Activated CD4-positive, alpha-beta T cell treated with anti-CD3 and anti-CD28 coated beads, Interleukin-2, amount 50 U/mL, for 24 hours (primary cell): ENCODE measurements at places on chromosomes 16 and 17.

GRCh38 chr16:74605746-74606520 lies 981 bp downstream of the GLG1 start:
- no peak for DNase-seq

- DNase-seq: no peak
Measured at GRCh38 chr17:2042390-2042847, 597 bp downstream of the OVCA2 start.

GRCh38 chr16:6493555-6493954 lies 839.1 kb upstream of the RBFOX1 start:
- DNase-seq: no peak

DNA sequence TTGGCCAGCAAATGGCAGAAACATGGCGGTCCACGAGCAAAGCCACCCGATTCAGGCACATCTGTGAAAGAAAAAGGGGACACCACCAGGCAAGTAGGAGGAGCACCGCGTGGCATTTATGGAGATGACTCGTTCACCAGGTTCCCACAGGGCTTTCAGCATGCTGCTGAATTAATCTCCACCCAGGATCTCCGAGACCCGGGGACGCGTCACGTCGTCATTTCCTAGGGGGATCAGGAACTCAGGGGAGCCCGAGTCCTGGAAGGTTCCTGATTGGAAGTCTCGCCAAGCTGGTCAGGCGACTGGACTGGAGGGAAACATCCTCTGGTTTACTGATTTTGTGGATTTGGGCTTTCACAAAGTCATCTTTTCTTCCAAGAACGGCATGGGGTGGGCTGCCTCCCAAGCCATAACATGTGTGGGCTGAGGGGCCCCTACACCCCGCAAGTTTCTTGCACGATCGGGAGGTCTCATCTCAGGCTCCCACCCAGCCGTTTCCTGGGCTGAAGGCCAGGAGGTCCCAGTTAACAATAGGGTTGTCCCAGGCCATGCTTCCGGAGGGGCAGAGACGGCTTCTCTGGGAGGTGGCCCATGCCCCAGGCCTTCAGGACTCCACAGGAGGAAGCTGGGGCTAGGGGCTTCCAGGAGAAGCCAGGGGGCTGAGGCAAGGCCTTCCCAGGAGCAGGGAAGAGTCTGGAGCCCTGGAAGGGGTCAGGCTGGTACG lies 645 bp downstream of the DNAH17 start:
- DNase-seq: no peak

DNA sequence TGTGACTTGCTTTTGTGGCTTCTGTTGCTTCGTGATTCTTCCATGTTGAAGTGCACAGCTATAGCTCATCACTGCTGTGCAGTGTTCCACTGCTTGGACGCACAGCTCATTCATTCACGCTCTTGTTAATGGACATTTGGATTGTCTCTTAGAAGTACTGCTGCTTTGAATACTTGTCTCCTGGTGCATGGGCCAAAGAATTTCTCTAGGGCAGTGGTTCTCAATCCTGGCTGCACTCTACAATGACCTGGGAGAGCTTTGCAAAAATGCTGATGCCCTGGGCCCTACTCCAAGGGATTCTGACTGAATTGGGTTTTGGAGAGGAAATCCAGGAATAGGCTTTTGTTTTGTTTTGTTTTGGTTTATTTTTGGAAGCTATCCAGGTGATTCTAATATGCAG lies 20.0 kb downstream of the CCL17 start:
- no peak for DNase-seq

DNA sequence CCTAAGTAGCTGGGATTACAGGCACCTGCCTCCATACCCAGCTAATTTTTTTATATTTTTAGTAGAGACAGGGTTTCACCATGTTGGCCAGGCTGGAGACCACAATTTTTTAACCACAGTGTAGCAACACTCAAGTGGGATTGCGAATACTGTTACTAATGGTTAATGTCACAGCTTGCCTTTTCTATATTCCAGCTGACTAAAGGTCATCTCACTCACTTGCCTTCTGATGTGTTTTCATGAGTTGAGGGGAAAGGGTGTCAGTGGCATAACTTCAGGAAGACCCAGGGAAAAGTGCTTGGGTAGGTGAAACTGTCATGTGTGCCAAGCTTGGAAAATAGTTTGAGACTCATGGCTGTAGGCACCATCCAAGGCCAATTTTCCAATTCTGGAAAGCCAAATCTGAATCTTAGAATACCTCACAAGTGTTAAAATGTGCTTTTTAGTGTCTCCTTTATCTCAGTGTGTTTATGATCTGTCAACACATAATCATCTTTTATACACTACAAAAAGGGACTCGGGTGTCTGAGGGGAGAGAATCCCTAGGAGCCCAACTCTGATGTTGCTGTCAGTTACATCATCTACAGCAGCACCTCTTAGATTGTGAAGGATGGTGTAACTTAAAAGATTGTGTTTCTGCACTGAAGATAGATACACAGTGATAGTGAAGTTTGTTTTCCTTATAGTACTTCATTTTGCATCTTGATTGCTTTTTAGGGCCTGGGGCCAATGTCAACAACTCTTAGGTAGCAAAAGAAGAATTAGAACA lies 27.1 kb downstream of the OGFOD1 start:
- DNase-seq: no peak

- no peak for DNase-seq
Measured at GRCh38 chr16:82062645-82063058, 27.6 kb downstream of the HSD17B2 start.

DNA sequence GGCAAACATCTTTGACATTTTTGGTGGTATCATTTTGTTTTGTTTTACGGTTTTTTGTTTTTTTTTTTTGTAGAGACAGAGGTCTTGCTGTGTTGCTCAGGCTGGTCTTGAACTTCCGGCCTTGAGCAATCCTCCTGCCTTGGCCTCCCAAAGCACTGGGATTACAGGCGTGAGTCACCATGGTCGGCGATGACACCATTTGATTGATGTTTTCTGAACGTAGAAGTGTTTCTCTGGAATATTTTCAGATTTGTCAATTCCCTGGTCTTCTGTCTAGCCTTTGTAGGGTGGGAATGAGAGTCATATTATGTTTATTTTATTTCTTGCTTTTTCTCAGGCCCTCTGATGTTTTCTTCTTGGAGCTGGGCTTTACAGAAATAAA lies 32.2 kb upstream of the BRD7 start:
- no peak for DNase-seq

GRCh38 chr16:49150341-49150740 lies 131.3 kb downstream of the CBLN1 start:
- no peak for DNase-seq

DNA sequence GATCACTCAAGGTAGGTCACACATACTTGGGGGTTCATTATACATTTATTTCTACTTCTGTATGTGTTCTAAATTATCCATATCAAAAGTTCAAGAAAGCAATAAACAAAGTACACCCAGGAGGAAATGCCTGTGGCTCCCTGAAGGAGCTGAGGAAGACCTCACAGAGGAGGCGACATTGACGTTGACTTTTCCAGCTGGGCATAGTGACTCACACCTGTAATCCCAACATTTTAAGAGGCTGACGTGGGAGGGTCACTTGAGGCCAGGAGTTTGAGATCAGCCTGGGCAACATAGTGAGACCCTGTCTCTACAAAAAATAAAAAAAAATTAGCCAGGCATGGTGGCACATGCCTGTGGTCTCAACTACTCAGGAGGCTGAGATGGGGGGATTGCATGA lies 16.3 kb downstream of the ITGAD start:
- no peak for DNase-seq

DNA sequence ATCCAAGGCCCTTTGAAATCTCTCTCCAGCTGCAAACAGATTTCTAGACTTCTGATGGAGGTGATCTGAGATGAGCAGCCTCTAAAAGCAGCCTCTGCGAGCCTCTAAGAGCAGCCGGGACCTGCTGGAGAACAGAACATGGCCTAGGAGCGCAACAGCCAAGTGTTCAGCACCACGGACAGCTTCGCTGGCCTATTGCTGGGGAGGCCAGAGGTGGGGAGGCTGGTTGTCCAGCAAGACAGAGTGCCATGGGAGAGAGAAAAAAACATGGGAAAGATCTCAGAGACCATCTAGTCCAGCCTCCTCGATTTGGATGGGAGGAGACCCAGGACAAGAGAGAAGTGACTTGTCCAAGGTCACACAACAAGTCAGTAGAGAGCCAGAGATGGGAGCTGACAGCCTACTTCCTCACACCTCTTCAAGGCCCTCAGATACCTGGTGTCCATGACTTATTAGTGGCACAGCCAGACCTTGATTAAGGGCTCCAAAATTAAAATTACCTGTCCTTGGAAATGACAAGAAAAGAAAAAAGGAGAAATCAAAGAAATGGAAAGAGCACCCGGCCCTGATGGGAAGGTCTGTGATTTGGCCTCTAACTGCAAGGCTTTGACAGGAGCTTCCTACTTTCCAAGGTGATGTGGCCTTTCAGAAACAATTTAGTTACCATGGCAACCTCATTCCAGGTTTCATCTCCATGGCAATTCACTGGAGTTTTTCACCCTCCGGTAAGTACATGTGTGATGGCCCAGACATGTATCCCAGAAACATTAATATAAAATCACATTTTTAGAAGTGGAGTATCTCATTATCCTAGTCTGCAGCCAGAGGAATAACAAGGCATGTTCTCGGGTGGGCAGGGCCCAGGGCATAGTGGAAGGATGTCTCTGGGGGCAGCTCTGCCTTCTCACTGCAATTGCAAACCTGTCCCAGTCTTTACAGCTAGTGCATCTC lies 14.5 kb downstream of the RPRML start:
- DNase-seq: no peak

DNA sequence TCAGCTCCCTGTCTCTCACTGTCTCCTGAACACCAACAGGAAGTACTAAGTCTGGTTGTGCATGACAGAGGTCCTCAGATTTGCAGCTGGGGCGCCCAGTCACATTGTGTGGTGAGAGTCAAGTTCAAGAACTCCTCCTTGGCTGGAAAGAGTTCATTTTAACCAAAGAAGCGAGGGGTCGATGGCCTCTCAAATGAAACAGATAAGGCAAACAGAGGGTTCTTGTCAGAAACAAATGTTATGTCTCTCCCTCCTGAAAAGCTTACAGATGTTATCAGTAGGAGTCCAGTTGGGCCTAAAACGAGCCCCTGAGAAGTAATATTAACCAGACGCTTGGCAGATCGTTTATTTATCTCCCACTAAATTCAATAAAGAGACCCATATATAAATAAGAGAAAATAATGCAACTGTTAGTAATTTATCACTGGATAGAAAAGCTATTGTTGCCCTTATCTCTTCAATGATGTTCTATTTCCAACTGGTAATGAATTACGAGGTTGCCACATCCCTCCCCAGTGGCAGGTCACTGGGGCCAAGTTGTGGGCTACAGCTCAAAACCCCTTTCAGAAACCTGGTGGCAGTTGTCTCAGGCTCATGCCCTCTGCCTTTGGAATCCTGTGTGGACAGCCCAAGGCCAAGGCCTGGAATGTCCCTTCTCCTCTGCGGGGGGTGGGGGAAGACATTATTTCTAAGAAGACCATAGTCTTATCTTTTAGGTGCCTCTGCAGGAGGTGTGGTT lies 307.5 kb upstream of the DYNLRB2 start:
- no peak for DNase-seq

DNA sequence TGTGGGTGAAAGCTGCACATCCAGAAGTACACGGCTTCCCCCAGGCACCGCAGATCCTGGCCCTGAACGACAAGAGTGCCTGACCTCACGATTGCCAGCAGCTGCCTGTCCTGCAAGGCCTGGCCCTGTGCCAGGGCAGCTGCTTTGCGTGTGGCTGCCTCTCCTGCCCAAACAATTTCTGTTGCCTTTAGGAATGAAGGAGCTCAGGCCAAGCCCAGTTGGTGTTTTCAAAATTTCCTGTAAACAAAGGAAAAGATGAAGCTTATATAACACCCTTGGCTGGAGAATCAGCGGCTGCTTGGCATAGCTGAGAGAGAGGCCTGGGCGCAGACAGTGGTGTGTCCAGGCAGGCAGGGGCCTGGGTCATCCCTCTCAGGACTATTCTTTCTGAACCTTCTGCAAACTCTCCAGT lies 11.7 kb upstream of the SLC47A2 start:
- no peak for DNase-seq

DNA sequence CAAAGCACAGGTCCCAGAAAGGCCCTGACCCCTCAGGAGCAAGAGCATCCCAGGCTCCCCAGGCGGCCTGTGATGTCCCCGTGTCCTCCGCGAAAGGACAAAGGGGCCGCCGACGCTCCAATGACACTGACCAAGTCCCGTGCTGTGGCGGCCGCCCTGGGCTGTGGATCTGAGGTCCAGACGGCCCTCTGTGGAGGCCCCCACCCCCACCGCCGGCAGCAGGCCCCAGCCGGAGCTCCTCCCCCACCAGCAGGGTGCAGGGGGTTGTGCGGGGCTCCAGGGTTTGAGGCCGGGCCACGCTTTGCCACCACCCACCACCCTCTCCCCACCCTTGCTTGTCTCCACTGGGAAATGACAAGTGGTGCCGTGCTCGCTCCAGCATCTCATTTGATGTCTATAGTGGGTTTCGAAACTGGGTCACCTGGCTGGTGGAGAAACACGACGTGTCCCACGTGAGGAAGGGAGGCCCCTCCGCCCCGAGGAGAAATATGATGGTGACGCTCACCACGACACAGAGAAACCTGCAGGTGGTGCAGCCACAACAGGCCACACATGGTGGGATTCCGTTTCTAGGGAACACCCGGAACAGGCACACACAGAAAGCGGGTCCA lies 31.2 kb upstream of the ZNF469 start:
- no peak for DNase-seq

DNA sequence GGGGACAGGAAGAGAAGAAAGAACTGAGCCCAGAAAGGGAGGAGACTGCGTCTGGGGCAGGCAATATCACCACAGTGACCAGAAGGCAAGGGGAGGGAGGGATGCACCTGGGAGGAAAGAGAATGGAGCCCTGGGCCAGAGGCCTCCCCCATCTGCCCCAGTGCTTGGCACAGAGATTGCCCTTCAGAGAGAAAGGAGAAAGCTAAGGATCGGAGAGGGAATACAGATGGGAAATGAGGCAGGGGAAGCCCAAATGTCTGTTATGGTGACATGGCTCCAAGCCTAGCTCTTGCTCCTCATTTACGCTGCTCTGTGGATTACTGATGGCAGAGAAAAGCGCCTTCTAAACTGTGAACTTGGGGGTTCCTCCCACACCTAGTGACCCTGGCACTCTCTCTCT lies 47.2 kb downstream of the PIPOX start:
- DNase-seq: no peak

DNA sequence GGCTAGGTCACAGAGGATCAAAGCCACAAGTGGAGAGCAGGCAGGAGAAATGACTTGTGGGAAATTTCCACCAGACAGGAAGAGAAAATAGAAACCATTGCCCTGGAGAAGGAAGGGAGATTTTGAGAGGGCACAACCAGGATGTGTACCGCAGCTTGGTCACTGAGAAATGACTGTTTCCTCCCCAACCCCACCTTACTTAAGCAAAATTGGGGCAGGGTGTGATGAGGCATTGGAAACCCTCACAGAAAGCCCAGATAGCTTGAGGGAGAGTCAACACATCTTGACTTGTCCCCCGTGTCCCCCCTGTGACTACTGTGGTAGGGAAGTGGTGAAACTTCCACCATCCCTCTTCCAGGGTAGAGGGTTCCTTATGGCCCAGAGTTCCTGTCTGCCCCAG lies 113.5 kb upstream of the FAM20A start:
- DNase-seq: no peak

- DNase-seq: no peak
Measured at GRCh38 chr16:48498769-48499631, 111.0 kb downstream of the N4BP1 start.
